ENCODE measurements at places on chromosomes 6 and 20.
A peak's percentile ranks its signal among the peaks of the same experiment; 100 is the strongest.

DNA sequence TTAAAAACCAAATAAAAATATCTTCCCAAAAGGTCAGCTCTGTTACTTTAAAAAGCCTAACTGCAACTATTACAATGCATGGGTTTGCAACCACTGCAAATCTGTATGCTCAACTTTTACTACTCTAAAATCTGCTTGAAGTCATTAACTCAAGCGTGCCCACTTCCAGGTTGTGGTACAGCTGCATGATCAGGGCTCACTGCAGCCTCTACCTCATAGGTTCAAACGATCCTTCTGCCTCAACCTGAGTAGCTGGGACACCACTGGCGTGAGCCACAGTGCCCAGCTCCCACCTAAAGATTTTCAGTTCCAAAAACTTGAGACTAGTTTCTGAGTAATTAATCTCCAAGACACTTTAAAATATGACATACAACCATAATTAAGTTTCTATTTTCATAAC, 8.2 kb downstream of the DIDO1 start:
- DNase-seq, result no peak

GRCh38 chr6:108132863-108133262, 33.0 kb upstream of the NR2E1 start:
- DNase-seq, result peak; percentile 32

DNA sequence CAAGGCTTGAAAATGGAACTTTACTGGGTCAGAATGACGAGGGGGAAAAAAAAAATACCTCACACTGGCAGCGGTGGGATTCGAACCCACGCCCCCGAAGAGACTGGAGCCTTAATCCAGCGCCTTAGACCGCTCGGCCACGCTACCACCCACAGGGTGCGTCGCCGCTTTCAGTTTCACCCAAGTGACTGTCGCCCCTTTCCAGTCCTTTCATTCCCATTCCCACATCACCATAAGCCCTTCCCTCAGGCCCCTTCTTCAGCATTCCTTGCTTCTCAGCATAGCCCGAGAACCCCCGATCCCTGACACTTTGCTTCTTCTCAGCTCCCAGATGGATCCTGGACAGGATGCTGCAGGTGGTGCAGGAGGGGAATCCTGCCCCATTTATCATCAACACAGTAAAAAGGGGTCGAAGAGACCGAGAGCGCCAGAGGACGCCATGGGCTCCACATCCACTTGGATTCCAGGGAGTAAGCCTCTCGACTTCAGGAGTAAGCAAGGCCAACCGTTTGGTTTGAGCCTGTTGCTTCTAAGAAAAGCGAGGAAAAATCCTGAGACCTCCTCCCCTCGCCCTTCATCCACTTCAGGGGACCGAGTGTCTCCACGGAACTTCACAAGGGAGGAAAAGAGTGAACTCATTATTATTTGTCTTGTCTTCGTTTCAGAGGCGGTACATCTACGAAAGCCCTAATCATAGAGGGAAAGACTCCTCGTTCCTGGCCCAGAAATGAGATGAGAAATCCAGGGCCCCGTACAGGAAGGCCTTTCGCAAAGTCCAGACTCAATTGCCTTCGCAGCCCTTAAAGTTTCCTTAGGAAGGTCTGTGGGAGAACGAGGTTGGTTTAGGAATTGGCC, 20.0 kb upstream of the TRIM27 start:
- peak; percentile 83 for DNase-seq

DNA sequence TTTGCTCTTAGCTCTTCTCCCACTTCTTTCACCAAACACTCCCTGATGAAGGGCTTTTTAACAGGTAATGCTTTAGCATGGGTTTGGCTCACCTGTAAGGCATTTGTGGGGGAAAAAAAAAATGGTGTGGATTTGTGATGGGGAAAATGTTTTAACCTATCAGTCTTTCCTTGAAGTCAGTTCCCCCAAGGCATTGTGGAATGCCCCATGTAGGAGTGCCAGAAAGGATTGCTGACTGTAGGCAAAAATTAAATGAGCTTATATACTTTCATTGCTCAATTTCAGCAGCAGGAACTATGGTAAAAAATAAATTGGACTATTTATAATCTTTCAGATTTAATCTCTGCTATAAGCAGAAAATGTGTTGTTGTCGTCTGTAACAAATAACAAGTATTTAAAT, 10.6 kb upstream of the SASH1 start:
- no peak for DNase-seq

DNA sequence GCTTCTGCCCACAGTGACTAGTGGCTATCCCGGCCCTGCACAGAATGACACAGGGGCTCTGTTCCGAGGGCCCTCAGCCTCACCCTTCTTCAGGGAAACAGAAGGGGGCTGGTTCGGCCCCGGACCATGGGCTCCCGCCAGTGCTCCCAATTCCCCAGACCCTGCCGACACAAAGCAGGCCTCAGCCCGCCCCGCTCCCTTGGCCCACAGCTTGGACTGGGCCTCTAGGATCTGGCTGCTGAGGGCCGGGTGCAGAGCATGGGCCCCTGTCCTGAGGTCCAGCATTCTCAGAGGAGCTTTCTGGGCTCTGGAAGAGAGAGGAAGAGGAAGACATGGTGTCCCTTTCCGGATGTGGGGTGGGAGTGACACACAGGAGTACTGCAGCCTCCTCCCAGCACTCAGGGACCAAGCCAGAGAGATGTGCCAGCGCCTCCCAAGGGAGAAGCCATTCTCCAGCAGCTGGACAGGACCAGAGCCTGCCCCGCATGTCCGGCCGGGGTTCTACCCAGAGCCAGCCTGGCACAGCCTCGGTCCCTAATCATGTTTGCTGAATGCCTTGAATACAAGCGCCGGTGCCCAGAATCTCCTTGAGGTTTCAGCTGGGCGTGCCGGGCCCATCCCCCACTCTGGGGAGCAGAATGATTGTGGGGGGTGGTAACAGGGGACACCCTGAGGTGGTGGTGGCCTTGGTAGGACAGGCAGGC, 23.9 kb downstream of the C20orf203 start:
- no peak for DNase-seq

DNA sequence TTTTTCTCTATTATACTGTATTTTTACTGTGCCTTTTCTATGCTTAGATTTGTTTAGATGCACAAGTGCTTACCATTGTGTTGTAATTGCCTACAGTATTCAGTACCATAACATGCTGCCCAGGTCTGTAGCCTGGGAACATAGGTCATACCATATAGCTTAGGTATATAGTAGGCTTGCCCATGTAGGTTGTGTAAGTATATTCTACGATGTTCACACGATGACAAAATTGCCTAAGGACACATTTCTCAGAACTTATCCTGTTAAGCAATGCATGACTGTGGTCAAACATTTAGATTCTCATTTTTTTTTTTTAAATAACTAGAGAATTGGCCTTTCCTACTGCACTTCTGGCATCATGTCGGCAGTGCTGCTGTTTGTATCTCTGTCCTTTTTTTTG, 253.7 kb upstream of the SUPT3H start:
- no peak for DNase-seq

DNA sequence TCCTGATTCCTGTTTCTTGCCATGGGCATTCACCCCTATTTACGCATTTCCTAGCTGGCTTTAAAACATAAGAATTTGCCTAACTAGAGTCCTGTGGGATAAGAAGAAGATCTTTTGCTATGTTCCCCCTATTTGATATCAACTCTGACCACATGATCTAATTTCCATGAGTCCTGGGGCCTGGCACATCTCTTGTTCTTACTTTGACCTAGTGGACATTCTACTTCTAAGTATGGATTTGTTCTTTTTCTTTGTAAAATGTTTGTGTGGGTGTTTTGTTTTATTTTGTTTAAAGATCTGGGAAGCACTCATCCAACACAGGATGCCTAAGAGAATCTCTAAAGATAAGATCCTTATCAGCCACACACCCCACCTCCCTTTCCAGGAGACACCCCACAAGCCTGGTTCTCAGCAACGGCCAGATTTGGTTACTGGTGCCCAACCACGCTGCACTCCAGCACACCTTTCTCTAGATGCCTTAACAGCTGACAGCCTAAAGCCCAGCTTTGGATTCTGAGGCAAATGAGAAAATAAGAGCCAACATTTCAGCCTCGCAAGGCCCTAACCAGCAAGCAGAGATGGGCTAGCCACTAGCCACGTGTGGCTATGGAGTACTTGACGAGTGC, 74.7 kb downstream of the SLC23A2 start:
- no peak for DNase-seq

DNA sequence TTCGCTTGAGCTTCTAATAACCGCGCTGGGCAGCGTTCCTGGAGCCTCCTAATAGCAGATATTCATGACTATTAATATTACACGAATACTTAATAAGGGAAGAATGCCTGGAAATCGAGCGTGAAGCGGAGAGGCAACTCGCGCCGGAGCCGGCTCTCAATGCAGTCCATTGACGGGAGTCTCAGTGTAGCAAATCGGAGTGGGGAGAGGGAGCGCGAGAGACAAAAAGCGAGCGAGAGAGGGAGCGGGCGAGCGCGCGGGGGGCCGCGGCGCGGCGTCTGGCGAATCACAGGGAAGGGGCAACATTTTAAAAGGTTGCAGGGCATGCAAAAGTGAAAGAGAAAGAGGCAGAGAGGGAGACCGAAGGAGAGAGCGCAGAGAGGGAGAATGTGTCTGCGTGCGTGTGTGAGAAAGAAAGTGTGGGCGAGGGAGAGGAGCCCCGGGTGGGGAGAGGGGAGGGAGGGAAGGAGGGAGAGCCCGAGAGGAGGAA, 2.9 kb downstream of the TFAP2A start:
- peak; percentile 64 for DNase-seq

- DNase-seq, result no peak
These were observed 58.4 kb downstream of the DLGAP4 start for GRCh38 chr20:36364506-36364905.

DNA sequence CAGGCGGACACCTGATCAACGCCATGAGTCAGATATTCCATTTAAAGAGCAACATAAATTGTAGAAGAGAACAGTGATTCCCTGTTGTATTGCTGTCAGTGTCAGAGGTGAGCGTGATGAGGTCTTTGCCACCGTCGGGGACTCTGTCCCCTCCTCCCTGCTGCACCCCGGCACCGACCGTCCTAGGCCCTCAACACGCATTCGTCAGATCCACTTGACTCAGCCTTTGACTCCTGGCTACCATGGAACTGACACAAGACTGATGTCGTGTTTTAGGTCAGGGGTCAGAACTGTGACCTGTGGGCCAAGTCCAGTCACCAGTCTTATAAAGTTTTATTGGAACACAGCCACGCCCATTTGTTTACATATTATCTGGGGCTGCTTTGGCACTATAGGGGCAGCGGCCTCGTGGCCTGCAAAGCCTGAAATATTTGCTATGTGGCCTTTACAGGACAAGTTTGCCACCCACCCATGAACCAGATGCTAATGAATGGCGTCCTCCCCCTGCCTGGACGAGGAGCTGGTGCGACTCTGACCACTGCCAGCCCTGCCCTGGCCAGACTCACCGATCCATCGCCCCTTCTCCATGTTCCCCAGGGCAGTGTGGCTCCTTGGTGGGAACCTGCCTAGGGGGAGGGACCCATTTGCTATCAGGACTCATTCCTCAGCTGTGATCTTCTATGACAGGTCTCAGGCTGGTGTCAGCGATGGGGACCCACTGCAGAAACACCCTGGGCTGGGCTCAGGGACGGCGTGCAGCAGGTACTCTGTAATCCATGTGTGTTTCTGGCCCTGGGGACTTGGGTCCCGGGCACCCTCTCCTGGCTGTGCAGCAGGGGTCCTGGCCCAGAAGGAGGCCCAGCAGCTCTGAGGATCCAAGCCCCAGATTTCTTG, 37.5 kb upstream of the PHACTR3 start:
- DNase-seq, result no peak

DNA sequence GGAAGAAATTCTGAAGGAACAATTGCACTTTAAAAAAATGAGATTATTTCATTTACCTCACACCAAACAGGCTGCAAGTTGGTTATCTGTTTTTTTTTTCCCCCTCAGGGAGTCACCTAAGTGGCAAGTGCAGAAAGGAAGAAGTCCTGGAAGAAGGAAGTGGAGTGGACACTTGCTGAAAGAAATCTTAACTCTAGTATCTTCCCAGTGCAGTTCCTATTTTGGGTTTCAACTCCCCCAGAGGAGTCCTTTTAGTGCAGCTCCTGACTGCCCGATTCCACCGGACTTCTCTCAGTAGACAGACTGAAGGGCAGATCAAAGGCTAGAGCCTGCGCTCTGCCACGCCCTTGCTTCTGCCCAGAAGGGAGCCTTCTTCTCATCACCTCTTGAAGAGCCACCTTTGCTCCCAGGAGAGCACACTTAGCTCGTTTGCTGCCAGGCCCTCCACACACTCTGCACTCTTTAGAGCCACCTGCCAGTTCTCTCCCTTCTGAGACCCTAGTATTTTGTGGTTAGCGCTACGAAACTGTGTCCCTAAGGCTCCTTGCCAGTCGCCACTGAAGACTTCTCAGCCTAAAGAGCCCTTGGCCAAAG, 4.9 kb downstream of the MTCL3 start:
- no peak for DNase-seq

DNA sequence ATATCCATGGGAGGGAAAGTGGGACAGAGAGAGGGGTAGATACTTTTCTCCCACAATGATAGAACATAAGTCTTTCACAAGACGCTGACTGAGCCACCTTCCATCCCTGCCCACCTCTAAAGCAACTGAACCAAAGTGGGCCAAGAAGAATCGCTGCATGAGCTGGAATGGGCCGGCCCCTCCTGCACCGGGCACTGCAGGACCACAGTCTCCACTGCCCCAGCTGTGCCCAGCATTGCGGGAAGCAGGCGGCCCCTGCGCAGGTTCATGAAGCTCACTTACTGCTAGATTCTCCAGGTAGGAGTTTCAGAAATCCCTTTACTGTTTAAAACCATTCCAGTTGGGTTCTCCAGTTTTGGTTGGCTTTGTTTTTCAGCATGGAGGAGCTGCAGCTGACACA, 32.0 kb upstream of the CST7 start:
- no peak for DNase-seq

DNA sequence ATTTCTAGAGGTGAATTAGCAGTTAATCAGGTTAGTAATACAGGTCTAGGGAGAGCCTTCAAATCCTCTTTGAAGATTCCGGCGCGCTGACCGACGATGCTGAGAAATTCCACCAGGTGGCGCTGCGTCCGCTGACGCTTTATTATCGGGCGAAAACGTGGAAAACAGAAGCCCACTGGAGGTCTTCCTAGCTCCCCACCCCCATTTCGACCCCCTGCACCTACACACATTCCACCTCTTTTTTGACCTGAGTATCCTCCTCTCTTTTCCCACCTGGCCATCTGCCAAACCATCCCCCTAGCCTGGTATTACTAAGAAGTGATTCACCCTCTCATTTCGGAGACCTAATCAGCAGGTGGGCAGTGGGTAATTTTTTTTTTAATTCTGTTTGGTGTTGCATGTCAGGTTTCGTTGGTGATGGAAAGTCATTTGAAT, 65.4 kb upstream of the RIN2 start:
- DNase-seq, result peak; percentile 75

- DNase-seq, result no peak
These were observed 1.9 kb downstream of the POU3F2 start for GRCh38 chr6:98836025-98836961.

DNA sequence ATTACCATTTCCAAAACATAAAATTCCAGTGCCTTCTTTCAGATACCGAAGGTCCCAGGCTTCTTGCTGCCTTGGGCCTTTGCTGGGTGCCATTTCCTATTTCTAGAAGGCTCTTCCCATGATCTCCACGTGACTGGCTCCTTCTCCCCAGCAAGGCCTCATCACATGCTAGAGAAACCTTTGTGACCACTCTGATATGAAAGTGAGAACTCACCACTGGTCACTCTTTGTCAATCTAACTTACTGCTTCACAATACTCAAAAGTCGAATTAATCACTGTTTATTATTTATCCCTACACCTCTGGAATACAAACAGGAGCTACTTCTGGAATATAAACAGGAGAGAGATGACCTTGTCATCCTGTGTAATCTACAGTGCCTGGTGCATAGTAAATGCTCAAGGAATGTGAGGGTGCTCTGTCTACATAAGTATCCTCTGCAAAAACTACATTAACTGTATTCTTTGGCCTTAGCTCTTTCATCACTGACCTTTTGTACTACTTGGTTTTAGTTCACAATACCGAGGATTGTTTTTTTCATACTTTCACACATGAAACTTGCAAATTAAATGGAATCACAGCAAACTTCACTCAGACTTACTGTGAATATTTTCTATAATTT, 1.6 kb downstream of the STX7 start:
- peak; percentile 79 for DNase-seq

All from suppressor macrophage treated with lipopolysaccharide for 4 hours (primary cell).